HepG2 (cell line): ENCODE measurements at places on chromosomes 4 and X. TPM values are rescaled to one million over a fixed set of nuclear protein-coding genes. Genes with fewer than 3 reads are reported as not detected.

DNA sequence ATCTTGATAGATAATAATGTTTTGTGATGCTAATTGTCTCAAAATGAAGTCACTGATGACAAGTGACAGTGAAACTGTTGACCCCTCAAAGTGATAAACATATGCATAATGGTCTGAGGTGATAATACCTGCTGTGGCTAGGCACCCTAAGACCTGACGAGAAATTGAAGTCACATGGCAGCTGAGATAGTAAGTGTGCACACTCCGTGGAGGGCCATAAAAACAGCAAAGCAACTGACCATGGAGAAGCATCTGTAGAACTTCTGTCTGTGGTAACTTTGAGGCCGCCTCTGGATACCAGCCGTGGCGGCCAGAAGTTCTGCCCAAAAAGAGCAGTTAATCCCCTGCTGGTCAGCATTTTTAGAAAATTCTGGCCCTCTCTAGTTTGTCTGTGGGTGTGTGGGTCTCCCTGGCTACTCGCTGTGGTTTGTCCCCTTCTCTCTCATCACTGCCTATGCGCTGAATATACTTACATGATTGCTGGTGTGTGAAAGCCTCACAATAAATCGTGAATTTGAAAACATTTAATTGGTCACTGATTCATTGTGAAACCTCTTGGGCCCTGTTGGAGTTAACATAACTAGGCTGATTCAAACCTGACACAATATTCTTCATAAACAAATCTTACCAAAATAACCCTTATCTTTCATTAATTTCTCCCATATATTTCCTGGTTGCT is 50.6 kb downstream of the CCDC149 start:
- no peak for DNase-seq
- H3K4me1 ChIP-seq, result no peaks in the 10 kb centered on the region
- no peaks in the 10 kb centered on the region for H3K27me3 ChIP-seq
- no peaks in the 10 kb centered on the region for H3K36me3 ChIP-seq
- H3K4me3 ChIP-seq, result no peak overlapping the region

DNA sequence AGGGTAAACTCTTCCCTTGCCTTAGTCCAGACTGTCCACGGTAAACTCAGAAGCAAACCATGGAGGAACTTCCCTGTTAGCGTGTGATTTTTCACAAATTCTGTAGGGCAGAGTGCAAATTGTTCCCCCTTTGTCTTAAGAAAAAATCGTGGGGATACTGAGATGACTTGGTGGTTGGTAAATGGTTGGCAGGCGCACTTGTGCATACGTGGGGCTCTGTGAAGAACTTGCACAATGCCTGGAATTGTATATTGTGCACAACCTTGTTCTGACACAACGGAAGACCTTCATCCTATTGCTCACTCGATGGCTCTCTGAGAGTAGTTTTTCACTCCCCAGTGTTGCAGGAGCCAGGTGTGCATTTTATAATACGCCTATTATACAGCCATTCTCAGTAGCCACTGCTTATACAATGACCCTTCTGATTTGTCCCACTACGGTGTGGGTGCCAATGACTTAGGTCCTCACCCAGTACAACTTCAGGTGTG is 150.0 kb downstream of the SPRY1 start:
- DNase-seq, result peak; percentile 48
- no peaks in the 10 kb centered on the region for H3K36me3 ChIP-seq
- H3K4me3 ChIP-seq, result peak overlapping the region; percentile 59
- peaks cover 51% of the 10 kb centered on the region for H3K4me1 ChIP-seq
- peak overlapping the region; percentile 89 for H3K27ac ChIP-seq
- no peaks in the 10 kb centered on the region for H3K27me3 ChIP-seq

DNA sequence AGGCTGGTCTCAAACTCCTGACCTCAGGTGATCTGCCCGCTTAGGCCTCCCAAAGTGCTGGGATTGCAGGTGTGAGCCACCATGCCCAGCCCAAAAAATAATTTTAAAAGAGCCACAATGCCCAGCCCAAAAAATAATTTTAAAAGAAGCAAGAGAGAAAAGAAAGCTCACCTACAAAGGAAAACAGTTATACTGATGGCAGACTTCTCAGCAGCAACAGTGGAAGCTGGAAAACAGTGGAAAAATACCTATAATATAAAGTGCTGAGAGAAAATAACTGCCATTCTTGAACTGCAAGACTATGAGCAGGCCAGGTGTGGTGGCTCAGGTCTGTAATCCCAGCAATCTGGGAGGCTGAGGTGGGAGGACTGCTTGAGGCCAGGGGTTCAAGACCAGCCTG is 13.3 kb upstream of the HMGB2 start:
- no peak overlapping the region for H3K4me3 ChIP-seq
- DNase-seq, result no peak
- H3K36me3 ChIP-seq, result no peaks in the 10 kb centered on the region

- H3K27me3 ChIP-seq, result no peaks in the 10 kb centered on the region
- H3K36me3 ChIP-seq, result no peaks in the 10 kb centered on the region
- no peak for DNase-seq
Observed at GRCh38 chr4:117908306-117909207, 125.7 kb upstream of the NDST3 start.

GRCh38 chrX:101219116-101219863 is at the start of gene DRP2:
Gene DRP2 (plus strand): TSS chrX:101219786. CDS start chrX:101231648, 11,862 bp downstream.
- peaks cover 4% of the 10 kb centered on the region; the same call in 1 of the 3 replicates for H3K27me3 ChIP-seq
- H3K27ac ChIP-seq, result no peak within 1 kb of the TSS
- no peak within 1 kb of the TSS for H3K4me3 ChIP-seq
- DNase-seq, result no peak

- H3K4me1 ChIP-seq, result no peaks in the 10 kb centered on the region
- no peak overlapping the region for H3K4me3 ChIP-seq
- no peak overlapping the region for H3K27ac ChIP-seq
- DNase-seq, result no peak
Observed at GRCh38 chr4:175758050-175759024, 53.7 kb downstream of the GPM6A start.

DNA sequence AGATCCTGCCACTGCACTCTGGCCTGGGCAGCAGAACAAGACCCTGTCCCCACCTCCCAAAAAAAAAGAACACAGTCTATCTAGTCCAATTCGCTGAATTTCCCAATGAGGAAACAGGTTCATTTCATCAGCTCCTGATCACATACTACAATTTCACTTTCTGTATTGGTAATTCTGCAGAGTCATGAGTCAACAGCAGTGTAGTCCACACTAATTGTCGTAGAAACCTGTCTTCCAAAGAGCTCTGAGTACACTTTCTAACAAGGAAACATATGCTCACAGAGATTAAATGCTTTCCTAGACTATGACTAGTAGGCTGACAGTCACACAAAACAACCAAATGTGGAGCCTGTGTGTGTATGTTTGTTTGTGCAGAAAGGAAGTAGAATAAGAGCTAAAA is 91.9 kb downstream of the GPC4 start:
- no peak overlapping the region for H3K27ac ChIP-seq
- no peak for DNase-seq
- H3K36me3 ChIP-seq, result no peaks in the 10 kb centered on the region
- H3K4me3 ChIP-seq, result no peak overlapping the region
- no peaks in the 10 kb centered on the region for H3K27me3 ChIP-seq
- no peaks in the 10 kb centered on the region for H3K4me1 ChIP-seq

- no peaks in the 10 kb centered on the region for H3K4me1 ChIP-seq
- DNase-seq, result no peak
- H3K4me3 ChIP-seq, result no peak overlapping the region
- H3K36me3 ChIP-seq, result no peaks in the 10 kb centered on the region
- H3K27me3 ChIP-seq, result no peaks in the 10 kb centered on the region
- H3K27ac ChIP-seq, result no peak overlapping the region
Observed at GRCh38 chr4:187251896-187252295, 528.2 kb upstream of the FAT1 start.

DNA sequence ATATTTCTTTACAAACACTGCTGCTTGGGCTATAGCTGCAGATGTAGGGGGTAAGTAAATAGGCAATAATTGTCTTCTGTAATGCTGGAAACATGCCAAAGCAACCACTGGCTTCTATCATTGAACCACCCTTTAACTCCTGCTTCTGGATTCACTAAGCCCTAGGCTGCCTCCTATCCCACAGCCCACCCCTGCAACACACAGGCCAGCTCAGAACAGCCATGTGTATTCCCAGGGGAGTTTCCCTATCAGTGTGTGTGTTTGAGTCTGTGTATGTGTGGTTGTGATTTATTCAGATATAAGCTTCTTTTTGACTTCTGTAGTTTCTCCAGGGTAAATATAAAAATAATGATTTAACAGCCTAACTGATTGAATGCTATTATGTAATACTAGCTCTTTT is 291.3 kb downstream of the PCDH10 start:
- no peak overlapping the region for H3K27ac ChIP-seq
- no peak overlapping the region for H3K4me3 ChIP-seq
- no peaks in the 10 kb centered on the region for H3K36me3 ChIP-seq
- no peaks in the 10 kb centered on the region for H3K4me1 ChIP-seq
- H3K27me3 ChIP-seq, result no peaks in the 10 kb centered on the region

- no peak overlapping the region for H3K27ac ChIP-seq
- no peak for DNase-seq
- H3K36me3 ChIP-seq, result no peaks in the 10 kb centered on the region
- H3K27me3 ChIP-seq, result no peaks in the 10 kb centered on the region
Observed at GRCh38 chr4:74109116-74109869, 10.3 kb upstream of the CXCL2 start.

Gene CPE
- total RNA-seq, result 94.9 and 268 TPM in 2 replicates

Gene FAM184B
- not detected in 2 replicates for total RNA-seq

Gene RADX
- 2.6 and 2.7 TPM in 2 replicates for total RNA-seq

Gene CXCL6
- total RNA-seq, result not detected in 2 replicates

Gene ANK2
- 15.1 and 18.6 TPM in 2 replicates for total RNA-seq
